ENCODE measurements at places on chromosomes 2 and 18. TPM values are rescaled to one million over a fixed set of nuclear protein-coding genes. Genes with fewer than 3 reads are reported as not detected.

DNA sequence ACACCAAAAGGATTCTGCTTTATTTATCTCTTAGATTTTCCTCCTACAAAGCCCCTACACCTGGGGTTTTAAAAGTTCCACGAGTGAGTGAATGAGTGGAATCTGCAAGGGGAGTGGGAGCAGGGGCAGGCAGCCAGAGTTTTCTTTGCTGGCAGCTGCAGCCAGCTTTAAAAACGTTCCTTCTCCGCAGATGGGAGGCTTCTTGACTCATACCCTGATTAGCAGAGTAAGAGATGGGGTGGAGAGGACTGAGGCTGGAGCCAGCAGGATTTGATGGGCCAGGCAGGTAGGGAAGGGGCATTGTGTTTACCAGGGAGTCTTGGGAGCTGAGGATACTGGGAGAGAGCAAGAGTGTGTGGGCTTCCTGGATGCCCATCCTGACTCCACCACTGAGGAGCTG lies 99.6 kb upstream of the TNP1 start:
- no peak for DNase-seq

DNA sequence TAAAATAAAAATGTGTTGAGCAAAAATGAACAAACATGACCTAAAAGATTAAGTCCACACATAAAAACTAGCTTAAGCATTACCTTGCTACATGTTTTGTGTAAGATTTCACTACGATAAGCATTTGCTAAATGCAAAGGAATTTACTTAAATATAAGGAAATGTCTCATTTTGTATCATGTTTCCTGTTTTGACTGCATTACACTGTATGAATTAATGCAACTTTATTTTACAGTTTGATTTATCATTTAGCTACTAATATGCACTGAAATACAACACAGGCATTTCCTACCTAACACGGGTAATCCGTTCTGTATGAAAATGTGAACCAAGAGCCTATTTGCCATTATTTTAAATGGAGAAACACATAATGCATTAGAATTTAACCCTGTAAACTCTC lies 1076.5 kb upstream of the DDX18 start:
- DNase-seq: no peak

DNA sequence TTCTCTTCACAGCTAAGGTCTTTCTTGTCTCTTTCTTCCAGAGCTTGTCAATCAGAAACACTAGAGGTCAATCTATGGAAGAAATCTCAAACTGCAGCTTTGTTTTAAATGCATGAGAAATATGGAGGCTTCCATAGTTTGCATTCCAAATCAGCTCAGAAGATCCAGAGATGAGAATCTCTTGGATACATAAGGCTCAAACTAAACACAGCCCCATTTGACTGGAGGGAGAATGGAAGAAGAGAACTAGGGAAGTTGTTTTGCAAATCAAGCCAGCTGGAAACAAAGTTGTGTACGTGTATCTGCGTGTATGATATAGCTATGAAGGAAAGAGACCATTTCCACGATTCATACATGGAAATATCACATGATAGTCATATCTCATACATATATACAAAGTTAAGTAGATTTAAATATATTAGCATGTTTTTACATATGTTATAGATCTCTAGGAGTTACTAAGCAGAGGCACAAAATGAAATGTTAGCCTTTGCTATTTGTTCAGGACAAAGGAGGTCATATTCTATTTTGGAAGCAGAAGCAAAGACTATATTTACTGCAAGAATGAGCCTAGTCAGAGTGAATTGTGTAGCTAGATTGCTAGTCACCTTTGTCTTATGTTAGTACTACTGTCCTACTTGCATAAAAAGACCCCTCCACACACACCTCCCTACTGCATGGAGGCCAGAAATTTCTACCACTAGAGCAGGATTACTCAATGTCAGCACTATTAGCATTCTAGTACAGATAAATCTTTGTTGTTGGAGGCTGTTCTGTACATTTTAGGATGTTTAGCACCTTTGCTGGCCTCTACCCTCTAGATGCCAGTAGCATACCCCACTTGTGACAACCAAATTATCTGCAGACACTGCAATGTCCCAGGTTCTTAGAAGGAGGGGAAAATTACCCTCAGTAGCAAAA lies 303.5 kb upstream of the CHAC2 start:
- no peak for DNase-seq

- no peak for DNase-seq
Measured at GRCh38 chr2:37013315-37013641, 46.9 kb upstream of the STRN start.

DNA sequence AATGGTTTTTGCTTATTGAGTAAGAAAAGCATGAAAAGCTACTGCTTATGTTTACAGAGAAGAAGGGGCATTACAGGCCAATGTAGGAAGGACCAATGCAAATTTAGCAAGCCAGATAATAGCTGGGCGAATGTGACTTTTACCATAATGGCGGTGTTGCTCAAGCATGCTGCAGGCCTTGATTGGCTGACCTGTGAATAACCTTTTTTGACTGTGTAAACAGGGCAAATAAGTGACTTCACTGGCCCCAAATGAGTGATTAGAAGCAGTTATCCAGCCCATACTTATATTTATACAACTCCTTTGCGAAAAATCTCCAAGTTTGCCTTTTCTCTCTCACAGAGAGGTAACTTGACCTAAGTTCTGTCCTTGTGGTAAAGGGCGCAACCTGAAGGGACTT lies 146.9 kb downstream of the SP3 start:
- no peak for DNase-seq

- no peak for DNase-seq
Measured at GRCh38 chr18:44356566-44357157, 324.0 kb upstream of the SETBP1 start.

Gene LHCGR
- total RNA-seq: not detected

Gene PREB
- 22.3 TPM for total RNA-seq

DNA sequence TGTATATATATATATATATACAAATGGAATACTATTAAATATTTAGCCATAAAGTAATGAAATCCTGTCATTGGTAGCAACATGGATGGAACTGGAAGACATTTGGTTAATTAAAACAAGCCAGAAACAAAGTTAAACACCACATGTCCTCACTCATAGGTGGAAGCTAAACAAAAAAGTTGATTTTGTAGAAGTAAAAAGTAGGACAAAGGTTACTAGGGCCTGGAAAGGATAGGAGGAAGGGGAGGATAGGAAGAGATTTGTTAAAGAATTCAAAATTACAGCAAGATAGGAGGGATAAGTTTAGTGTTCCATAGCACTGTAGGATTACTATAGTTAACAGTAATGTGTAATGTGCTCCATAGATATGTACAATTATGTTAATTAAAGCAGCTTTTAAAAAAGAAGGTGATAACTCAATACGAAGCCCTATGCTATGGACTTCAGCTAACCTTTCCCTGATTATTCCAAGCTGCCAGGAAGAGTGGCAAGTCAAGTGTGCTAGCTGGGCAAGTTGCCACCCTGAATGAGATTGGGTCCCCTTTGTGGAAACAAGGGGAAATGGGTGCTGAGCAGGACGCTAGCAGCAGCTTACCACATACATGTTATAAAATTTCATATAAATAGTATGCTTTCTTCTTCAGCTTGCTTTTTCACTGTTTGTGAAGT lies 12.3 kb downstream of the MERTK start:
- DNase-seq: no peak

DNA sequence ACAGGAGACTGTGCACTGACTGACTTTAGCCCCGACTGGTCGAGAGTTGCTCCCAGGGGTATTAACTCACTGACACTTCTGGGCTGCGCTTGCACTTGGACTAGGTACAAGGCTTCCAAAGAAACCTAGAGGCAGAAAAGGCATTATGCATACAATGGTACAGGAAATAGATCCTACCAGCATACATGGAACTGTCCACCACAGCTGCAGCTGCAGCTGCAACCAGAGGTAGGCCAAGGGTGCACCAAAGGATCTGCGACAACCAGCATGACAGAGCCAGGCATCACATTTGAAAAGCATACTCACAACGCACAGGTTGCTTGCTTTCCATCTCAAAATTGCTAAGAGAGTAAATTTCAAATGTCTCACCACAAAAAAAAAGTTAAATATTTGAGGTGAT lies 22.6 kb upstream of the PGAP1 start:
- DNase-seq: no peak

GRCh38 chr2:68309426-68309825 lies 10.3 kb downstream of the CNRIP1 start:
- no peak for DNase-seq

DNA sequence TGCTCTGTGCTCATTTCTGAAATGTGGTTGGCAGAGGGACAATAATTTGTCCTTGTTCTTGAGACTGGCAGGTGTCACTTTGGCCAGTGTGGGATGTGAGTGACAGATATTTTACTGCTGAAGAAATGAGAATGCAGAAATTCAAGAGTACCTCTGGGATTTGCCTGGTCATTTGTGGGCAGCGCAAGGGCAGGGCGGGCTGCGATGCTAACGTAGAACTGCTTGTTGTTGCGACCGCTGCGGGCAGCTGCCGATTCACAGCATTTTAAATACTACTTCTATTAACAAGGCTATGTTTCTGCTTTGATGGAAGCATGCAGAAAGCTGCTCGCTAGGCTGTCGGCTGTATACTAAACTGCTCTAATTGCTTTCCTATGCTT lies 268.6 kb downstream of the FIGN start:
- no peak for DNase-seq

DNA sequence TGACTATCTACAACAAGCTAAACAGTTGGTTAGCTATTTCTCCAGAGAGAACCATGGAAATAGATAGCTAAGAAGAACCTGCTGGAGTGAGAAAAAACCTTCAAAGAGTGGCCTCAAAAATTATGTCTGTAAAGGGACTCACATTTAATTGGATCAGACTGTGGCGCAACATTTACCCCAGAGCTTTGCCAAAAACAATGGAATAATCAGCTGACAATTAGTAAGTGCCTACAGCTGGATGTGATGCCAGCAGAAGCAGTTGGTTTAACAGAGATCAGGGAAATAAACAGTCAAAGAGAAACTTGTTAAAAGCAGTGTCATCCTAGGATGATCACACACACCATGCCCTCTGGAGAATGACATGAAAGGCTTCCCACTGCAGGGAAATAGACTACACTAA lies 310.7 kb downstream of the CLIP4 start:
- no peak for DNase-seq

GRCh38 chr18:79902640-79903039 lies 48.8 kb downstream of the SLC66A2 start:
- no peak for DNase-seq

GRCh38 chr2:24512404-24512803 lies 21.4 kb downstream of the NCOA1 start:
- no peak for DNase-seq

GRCh38 chr18:74531043-74531442 lies 3.3 kb upstream of the CNDP1 start:
- no peak for DNase-seq
